ENCODE measurements at places on chromosomes 2 and 18.

GRCh38 chr2:212811036-212811805, 272.6 kb upstream of the ERBB4 start:
- DNase-seq: peak; percentile 38

GRCh38 chr2:140457483-140457882, 1673.3 kb downstream of the LRP1B start:
- DNase-seq: no peak

DNA sequence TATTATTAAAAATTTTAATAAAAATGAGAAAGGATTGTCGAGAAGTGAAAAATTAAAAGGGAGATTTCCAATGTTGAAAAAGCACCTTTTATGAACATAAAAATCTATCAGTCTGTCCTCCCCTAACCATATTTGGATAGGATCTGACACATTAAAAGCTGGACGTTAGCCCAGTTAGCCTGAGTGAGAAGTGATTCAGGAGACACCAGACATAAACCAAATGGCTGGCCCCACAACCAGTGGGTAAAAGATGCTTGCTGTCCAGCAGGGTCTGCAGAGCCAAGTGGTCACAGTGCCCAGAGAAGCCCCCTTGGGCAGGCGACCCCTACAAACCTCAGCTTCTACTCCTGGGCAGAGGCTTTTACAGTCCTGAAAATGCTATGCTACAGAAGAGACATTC, 253.8 kb upstream of the LYPD1 start:
- no peak for DNase-seq

DNA sequence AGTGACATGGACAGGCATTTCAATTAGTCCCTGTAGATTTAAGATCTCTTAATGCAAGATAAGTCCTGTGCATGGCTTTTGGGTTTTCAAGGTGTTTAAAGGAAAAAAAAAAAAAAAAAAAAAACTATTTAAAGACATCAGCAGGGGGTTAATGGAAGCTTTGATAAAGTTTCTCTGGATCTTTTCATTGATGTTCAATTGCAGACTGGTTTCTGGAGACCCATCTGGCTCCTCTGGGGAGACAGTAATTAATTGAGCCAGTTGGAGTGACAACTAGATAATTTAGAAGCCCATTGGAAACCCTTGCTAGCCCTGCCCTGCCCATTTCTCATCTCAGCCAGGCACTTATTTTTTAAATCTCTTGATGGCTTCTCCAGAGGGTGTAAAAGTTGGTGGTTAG, 98.7 kb downstream of the EPHA4 start:
- no peak for DNase-seq

- DNase-seq: peak; percentile 15
Measured at GRCh38 chr2:26562811-26563645, 78.1 kb downstream of the CIB4 start.

DNA sequence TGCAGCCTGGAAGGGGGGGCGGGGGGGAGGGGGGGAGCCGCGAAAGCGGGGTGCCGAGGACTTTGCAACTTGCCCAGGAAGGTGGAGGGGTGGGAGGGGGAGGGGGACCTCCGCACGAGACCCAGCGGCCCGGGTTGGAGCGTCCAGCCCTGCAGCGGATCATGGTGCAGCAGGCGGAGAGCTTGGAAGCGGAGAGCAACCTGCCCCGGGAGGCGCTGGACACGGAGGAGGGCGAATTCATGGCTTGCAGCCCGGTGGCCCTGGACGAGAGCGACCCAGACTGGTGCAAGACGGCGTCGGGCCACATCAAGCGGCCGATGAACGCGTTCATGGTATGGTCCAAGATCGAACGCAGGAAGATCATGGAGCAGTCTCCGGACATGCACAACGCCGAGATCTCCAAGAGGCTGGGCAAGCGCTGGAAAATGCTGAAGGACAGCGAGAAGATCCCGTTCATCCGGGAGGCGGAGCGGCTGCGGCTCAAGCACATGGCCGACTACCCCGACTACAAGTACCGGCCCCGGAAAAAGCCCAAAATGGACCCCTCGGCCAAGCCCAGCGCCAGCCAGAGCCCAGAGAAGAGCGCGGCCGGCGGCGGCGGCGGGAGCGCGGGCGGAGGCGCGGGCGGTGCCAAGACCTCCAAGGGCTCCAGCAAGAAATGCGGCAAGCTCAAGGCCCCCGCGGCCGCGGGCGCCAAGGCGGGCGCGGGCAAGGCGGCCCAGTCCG, 540 bp downstream of the SOX11 start:
- no peak for DNase-seq

- DNase-seq: no peak
Measured at GRCh38 chr2:101983486-101983885, 8.3 kb upstream of the IL1R2 start.

GRCh38 chr2:7748717-7749415, 831.7 kb downstream of the RNF144A start:
- peak; percentile 31 for DNase-seq

- DNase-seq: peak; percentile 48
Measured at GRCh38 chr2:9021563-9022211, 18.2 kb upstream of the MBOAT2 start.

Measured in fibroblast of mammary gland (primary cell).